ENCODE measurements at places on chromosomes 4 and X. TPM values are rescaled to one million over a fixed set of nuclear protein-coding genes. Genes with fewer than 3 reads are reported as not detected.

Gene GRIA2
- total RNA-seq = not detected

Gene S100P
- 3.4 TPM for total RNA-seq

Gene ARMCX1
- total RNA-seq = 1.1 TPM

Gene DIPK2B
- total RNA-seq = not detected

Gene MGARP
- not detected for total RNA-seq

Gene EXOSC9
- total RNA-seq = 65.9 TPM

Data from activated T-helper 2 cell treated with anti-CD3 and anti-CD28 coated beads, Interferon-gamma antibody, Interleukin-2, Interleukin-4, amounts not matched to agents 10 μg/mL and 5 μg/mL and 100 μg/mL, durations not matched to agents 14 hours and 24 hours and 36 hours (primary cell).